Stimulated activated CD8-positive, alpha-beta memory T cell treated with anti-CD3 and anti-CD28 coated beads, Interleukin-4, amount 100 ng/mL, for 4 hours (primary cell): ENCODE measurements at places on chromosomes 4 and X.

DNA sequence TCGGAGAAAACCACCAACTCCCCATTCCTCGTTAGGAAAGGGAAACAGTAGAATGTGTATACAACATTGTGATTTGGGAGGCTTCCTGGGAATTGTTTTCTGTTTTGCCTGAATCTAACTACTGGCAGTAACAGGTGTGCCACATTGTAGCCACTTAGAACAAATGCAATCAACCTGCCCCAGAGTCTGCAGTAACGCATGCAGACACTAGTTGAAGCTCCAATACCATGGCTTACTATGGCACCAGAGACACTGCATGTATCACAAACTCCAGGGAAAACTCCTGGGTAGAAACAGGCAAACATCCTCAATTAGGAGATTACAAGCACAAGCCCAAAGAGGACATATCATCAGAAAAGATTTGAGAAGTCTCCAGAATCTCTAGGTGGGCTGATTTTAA lies 154.2 kb upstream of the NEIL3 start:
- DNase-seq: no peak

GRCh38 chr4:183211533-183211932 lies 108.5 kb downstream of the CLDN22 start:
- no peak for DNase-seq

DNA sequence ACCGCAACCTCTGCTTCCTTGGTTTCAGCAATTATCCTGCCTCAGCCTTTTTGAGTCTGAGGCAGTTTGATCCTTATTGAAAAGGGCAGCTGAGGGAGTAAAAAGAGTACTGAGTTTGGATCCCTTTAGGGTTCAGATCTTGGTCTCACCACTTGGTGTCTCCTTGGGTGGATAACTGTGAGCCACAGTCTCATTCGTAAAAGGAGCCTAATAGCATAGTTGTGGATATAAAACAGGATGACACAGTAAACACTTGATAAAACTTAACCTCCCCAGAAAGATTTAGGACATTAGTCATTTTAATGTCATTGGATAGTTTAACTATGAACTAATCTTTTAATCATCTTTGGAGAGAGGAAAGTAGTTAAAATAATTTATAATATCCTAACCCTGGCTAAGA lies 173.0 kb downstream of the ANK2 start:
- no peak for DNase-seq

DNA sequence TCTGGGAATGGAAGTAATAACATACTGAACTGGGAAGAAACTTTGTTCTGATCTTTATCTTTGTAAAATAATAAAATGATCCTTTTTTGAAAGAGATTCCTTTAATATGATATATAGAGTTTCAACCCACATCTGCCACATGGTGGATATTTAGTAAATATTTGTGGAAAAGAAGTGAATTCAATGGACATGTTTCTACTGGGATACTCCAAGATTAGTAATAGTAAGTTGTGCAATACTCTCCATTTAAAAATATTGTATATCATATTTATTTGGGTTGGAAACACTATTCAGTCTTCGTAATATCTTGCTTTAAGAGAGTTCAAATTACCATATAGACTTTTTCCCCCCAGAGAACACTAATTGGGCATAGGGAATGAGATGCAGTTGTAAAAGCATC lies 17.8 kb upstream of the ARSJ start:
- DNase-seq: no peak

DNA sequence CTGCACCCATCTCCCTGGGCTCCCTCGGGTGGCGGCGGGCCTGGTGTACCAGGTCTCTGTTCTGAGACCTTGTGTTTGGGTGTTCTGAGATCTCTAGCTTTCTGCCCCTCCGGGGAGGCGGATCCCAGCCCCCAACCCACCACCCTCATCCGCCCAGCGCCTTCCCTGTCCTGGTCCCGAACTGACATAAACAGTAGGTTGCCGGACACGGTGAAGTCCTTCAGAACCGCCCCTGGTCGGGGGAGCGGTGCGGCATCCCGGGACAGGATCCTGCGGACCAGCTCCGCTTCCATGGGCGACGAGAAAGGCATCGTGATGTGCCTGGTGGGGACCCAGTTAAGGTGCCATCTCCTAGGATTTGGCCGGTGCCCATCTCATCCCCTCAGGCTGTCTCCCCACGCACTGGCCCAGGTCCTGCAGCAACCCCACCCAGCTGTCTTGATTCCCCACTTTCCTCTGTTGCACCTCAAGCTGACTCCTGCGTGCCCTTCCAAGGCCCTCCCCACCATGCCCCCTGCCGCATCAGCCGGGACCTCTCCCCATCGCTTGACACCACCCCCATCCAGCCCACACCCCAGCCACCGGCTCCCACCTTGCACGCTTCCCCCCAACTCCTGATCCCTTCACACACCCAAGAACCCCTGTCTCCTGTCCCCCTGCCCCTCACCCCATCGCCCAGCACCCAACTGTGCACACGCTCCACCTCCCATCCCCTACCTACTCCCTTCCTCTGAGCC lies 900 bp downstream of the CTAG2 start:
- DNase-seq: no peak

DNA sequence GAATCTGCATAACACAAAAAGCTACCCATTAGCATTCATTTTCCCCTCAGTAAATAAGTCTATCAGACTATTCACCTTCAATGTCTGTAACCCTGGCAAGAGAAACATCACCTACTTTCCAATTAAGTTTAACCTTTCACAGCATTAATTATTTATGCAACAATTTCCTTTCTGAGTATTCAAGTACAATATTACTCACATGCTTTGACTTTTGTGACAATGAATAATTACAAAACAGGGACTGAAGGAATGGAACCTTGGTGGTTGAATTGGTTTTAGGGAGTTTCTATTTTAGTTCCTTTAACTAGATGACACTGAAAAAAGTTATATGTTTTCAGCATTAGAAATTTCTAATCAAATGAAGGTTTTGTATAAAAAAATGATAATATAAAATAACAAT lies 932.3 kb upstream of the EPHA5 start:
- DNase-seq: no peak

- DNase-seq: no peak
These were observed 102.1 kb downstream of the ITIH6 start for GRCh38 chrX:54695816-54696487.
